Cortex of kidney (tissue), 1 donor: ENCODE measurements at places on chromosomes 6 and 20.

GRCh38 chr20:23255716-23256385 is 94.7 kb upstream of the NXT1 start:
- no peak for DNase-seq

- DNase-seq, result no peak
Observed at GRCh38 chr20:51221791-51222408, 199.0 kb upstream of the KCNG1 start.

GRCh38 chr6:125791820-125792165 is 1.0 kb downstream of the NCOA7 start:
- DNase-seq, result no peak

DNA sequence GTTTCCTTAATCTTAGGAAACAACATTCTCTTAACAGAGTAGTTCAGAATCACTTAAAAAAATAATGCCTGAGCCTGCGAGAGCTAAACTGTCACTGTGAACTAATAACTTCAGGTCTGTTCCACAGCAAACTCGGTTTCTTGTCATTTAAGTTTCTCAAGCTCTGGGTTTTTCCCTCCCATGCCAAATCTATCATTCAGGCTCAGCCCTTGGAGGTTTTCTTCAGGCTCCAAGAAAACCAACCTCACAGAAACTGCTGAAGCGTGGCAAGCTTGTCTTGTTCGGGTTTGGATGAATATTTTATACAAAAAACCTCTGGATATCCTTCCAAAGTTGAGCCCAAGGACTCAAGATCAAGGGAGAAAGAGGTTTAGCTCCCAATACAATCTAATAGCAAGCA is 99.7 kb upstream of the SNX9 start:
- DNase-seq, result no peak

- DNase-seq, result no peak
Observed at GRCh38 chr6:28490205-28490890, 25.2 kb downstream of the GPX6 start.

GRCh38 chr6:80126657-80127345 is 20.3 kb downstream of the BCKDHB start:
- DNase-seq, result no peak

GRCh38 chr6:169997930-169998218 is 246.5 kb downstream of the ERMARD start:
- no peak for DNase-seq

- DNase-seq, result no peak
Observed at GRCh38 chr6:155519176-155519738, 63.6 kb upstream of the NOX3 start.

GRCh38 chr6:40671694-40672050 is 84.5 kb upstream of the LRFN2 start:
- DNase-seq, result no peak

DNA sequence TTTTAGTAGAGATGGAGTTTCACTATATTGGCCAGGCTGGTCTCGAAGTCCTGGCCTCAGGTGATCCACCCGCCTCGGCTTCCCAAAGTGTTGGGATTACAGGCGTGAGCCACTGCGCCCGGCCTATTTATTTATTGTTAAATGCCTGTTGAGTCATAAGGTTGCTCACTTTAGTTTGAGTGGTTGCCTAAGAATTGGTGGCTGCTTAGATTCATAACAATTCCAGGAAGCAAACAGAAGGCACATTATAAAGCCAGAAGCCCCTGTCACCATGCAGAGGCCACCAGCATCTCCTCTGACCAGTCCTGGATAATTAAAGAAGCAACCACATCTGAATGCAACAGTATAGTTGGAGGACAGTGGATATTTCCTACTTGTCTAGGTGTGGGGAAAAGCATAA is 24.0 kb upstream of the ARMH2 start:
- DNase-seq, result no peak

DNA sequence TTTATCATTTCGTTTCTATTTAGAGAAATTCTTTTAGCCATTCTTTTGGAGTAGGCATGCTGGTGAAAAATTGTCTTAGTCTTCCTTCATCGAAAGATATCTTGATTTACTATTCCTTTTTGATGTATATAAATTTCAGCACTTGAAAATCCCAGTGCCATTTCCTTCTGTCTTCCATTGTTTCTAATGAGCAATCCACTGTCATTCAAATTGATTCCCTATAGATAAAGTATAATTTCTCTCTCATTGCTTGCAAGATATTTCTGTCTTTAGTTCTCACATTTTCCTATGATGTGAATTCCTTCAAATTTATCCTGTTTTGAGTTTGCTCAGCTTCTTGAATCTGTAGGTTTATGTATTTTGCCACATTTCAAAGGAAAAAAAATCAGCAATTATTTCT is 251.1 kb upstream of the CHD6 start:
- DNase-seq, result no peak

GRCh38 chr6:6556161-6556737 is 32.3 kb upstream of the LY86 start:
- DNase-seq, result no peak

DNA sequence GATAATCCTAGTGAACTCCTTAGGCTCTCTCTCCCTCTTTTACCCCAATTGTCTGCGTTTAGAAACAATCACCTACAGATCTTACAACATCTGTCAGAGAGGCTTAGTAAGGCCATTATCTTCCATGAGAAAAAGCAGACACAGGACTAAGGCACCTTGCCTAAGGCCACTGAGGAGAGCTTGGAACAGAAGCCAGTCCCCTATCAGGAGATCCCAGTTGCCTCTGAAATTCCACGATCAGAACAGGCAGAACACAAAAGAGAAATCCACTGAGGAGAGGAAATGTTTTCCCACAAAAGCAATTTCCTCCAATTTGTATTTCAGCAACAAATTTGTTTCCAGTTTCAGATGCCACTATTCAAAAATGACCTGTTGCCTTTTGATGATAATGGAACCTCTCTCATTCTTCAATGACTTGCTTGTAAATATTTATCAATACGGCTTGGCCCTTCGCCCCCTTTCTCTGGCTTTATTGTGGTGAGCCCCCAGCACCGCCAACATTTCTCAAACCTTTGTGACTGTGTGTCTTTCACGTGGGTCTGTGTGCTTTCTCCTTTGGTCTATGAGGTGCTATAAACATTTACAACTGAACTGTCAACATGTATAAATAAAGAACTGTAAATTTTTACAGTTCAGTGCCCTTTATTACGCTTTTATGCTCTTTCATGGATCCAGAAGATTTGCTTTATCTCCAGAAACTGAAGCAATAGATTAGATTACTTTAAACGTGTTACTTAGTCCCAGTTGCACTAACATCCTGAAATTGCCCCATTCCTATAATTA is 187.8 kb upstream of the PHACTR1 start:
- DNase-seq, result no peak

DNA sequence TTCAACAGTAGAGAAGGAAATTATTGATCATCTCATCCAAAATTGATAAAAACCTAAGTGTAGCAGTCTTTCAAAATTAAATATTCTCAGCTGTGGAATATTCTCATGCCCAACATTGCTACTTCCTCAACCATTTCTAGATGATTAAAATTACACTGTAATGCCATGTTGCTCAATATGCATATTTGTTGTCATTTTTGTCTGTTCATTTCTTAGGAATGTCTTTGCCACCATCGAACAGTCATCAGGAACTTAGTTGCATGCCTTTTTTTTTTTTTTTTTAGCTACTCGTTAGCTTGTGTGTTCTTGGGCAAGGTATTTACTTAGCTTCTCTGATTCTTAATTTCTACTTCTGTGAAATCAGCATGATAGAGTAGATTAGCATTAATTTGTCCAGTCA is 188.6 kb downstream of the DTNBP1 start:
- DNase-seq, result no peak

DNA sequence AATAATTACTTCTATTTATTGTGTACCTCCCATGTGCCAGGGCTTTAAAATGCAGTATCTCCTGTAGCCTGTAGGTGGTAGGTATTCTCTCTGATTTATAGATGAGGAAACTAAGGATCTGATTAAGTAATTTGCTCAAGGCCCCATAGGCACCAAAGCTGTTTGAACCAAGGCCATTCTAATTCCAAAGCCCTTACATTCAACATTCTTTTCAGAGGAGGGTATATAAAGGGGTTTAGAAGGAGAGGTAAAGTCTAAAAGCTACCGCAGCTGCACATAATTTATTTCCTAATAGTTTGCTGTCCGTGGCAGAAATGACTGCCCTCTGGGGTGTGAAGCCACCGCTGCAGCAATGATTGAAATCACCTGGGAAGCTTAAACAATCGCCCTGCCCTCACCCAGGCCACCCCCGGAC is 95.0 kb upstream of the FAM8A1 start:
- no peak for DNase-seq

DNA sequence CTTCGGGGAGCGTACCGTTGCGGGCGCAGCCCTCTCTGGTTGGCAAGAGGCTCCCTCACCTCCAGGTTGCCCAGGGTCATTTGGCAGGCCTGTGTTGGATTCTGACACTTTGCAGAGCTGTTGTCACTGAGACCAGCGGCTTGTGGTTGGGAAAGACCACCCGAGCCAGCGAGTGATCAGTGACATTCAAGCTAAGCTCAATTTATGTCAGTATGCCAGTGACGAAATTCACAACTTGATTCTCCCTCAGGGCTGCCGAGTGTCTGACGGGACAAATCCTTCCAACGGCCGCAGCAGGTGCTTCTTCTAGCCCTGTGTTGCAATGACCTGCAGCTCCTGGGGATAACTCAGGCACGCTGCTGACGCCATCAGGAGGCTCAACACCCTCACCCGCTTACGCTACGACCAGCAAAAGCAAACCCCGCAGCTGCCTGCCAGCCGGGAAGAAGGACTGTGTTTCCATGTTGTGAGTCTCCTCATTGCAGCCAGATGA is 16.9 kb upstream of the SLC22A2 start:
- no peak for DNase-seq

DNA sequence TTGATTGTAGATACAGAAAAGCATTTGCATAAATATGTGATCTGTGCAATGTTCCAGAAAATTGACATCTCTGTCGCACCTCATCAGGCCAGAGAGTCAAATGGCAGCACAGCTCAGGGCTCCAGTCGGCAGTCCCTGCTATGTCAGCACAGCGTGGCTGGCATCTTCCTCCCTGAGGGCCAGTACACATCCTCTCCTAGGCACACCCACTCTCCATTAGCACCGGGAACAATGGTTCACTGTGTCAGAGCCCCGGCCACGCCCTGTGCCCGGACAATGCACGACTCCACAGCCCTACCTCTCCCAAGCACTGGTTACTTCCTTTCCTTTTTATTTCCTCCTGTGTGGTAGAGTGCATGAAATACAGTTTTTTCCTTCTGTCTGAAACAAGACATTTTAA is 114.9 kb downstream of the FOXC1 start:
- DNase-seq, result no peak

GRCh38 chr6:15380351-15380750 is 134.5 kb downstream of the JARID2 start:
- no peak for DNase-seq

- no peak for DNase-seq
Observed at GRCh38 chr20:10602221-10602871, 71.5 kb downstream of the JAG1 start.

DNA sequence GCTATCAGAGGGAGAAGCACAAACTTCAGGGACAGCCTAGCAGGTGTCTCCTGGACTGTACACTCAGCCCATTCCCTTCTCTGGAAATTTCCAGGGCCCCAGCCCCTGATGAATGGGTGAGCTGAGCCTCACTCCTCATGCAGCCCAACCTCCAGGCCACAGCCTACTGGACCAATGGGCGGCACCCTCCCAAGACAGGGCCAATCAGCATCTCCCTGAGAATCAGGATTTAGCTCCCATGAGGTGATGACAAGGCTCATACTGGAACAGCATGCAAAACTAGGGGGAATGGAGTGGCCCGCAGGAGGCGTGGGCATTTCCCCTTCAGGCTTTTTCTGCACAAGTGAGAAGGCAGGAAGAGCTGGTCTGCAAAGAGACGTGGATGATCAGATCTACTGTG is 29.0 kb downstream of the NFATC2 start:
- DNase-seq, result no peak

- DNase-seq, result no peak
Observed at GRCh38 chr20:46639587-46639986, 11.7 kb downstream of the SLC13A3 start.

GRCh38 chr6:10138917-10139316 is 276.0 kb downstream of the TFAP2A start:
- no peak for DNase-seq

DNA sequence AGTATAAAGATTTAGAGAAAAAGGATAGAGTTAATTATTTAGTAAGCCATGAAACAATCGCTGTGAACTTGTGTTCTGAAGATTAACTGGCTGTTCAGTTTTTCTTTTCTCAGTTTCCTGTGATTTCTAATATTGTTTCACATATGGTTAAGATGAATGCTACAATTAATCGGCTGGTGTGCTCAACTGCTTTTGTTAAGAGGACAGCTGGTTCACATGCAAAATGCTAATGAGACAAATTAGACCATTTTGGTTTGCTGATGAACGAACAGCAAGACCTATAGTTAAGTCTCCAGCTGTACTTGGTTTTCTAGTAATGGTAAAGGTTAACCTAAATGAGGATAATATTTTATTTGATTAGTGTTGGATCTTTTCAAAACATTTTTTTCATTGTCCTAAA is 10.8 kb upstream of the NHSL1 start:
- no peak for DNase-seq

- no peak for DNase-seq
Observed at GRCh38 chr6:21694168-21694567, 100.6 kb downstream of the SOX4 start.

DNA sequence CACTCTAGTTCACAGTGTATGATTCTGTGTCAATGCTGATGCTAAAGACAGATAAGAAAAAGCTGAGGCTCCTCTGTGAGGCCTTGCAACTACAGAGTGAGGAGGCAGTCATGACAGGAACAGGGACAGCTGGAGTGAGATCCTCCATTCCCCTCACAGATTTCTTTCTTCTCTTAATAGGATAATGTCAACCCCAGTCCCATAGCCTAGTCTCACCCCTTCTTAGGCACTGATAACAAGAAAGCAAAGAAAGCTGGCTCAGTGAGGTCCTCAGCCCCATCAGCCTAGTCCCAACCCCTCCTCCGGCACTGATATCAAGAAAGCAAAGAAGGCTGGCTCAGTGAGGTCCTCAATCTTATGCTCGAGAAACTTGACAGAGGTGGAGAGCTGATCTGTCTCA is 2.1 kb upstream of the PTCHD4 start:
- no peak for DNase-seq

GRCh38 chr20:34710861-34711574 is 6.9 kb downstream of the TP53INP2 start:
- DNase-seq, result no peak

GRCh38 chr6:7106215-7106751 is 1.5 kb upstream of the RREB1 start:
- no peak for DNase-seq

- no peak for DNase-seq
Observed at GRCh38 chr6:1574890-1575209, 34.9 kb upstream of the FOXC1 start.

GRCh38 chr20:8874437-8874836 is 194.4 kb upstream of the PLCB4 start:
- DNase-seq, result no peak
